Hematopoietic multipotent progenitor cell treated with erythropoietin and hydrocortisone succinate and interleukin-3 and kit ligand, for 17 days (in vitro differentiated cells): ENCODE measurements at places on chromosomes 2 and 18.

GRCh38 chr2:231713730-231714638 lies 5.7 kb downstream of the PTMA start:
- DNase-seq = peak; percentile 94

DNA sequence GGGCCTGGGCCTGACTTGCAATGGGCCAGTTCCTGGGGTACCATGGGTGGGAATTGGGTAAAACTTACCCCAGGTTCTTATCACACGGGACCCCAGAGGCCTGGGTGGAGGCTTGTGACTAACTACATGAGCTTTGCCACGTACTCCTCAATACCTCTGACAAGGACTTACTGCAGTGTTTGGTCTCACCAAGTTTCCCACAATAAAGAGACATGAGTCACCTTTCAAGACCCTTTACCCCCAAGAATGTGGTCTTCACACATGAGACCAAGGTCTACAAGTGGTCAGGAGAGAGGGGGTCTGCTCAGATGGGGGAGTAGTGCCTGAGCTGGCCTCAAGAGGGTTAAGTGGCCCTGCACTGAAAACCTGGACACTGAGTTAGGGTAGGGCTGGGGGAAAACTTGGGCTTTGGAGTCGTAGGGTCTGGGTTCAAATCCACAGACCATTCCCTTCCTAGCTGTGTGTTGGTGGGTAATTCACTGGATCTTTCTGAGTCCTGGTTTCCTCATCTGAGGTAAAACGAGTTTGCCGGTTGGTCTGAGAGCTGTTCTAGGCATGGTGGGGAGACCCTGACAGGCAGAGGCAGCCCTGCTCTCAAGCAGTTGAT lies 2.0 kb upstream of the GNLY start:
- no peak for DNase-seq

DNA sequence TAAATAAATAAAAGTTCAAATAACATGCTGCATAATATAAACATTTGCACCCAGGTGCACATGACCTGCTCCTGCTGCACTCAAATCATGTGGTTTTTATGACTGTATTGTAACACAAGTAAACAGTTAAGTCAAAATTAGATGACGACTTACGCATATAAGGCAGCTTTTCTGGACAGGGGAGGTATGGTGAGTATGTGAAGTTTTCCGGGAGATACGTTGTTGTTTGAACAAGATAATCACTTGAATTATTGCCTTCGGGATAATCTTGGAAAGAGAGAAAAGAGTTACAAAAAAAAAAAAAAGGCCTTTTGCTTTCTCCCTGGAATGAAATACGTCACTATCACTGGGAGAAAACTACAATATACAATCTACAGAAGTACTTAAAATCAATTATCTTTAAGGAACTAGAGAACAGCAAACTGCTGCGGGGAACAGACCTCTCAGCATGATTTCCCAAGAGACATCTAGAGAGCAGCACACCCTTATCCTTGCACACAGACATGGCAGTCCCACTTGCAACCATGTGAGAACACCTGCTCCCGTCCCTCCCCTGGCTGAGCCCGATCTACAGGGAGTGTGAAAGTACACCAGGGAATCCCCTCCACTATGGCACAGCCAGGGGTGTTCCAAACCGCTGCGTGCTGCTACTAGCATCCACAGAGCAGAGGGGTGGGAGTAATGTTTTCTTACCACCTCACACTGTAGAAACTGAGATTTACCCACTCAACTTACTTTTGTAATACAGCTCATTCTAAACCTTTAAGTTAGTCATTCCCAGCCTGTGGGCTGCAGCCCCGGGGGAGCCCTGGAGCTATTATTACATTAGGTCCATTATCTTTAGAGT lies 26.3 kb downstream of the B4GALT6 start:
- DNase-seq = no peak

GRCh38 chr2:121355488-121355887 lies 70.5 kb upstream of the TFCP2L1 start:
- DNase-seq = no peak

GRCh38 chr2:203814661-203815540 lies 52.7 kb upstream of the CTLA4 start:
- no peak for DNase-seq

DNA sequence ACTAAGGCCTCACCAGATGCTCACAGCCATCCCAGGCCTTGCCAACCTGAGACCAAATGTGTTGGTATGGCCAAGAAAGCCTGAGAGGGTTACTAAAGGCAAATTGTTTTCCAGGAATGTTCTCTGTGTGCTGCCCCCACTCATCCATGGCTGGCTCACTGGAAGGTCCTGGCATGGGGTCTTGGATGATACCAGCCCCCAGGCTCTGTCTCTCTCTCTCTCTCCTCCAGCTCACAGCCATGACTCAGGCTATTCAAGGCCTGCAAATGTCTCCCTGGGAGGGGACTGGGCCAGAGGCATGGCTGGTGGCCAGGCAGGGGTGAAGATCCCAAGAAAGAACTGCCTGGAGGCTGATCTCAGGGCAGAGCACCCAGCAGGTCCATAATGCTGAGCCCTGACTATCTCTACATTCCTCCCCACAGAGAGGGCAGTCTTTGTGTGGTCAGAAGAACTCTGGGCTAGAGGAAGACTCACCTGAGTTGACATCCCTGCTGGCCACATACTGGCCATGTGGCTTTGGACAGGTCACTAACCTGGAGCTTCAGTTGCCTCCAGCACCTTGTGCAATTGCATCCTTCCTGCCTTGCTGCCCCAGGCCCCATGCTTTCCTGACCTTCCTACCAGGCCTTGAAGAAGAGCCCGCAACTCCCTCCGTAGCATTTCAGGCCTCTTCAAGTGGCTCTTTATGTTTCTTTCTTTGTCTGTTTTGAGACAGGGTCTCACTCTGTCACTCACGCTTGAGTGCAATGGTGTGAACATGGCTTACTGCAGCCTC lies 150.4 kb downstream of the ZFP36L2 start:
- DNase-seq = no peak

DNA sequence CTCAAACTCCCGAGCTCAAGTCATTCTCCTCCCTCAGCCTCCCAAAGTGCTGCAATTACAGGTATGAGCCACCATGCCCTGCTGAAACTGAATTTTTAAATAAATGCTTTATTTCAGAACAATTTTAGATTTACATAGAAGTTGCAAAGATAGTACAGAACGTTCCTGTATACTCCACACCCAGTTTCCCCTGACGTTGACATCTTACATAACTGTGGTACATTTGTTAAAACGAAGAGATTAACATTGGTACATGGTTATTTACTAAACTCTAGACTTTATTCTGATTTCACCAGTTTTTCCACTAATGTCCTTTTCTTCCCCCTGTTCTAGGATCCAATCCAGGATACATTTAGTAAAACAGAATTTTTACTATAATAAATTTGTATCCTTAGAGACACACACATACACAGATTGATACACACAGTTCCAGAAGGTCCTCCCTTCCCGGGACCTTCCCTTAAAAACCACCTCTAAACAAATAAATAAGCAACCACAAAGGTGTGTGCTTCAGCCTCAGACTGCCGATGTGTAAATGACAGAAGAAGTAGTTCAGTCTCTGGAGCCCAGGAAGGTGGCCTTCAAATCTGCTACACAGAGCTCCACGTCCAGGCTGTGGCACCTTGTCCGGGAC lies 6.9 kb downstream of the NEU2 start:
- DNase-seq = no peak

DNA sequence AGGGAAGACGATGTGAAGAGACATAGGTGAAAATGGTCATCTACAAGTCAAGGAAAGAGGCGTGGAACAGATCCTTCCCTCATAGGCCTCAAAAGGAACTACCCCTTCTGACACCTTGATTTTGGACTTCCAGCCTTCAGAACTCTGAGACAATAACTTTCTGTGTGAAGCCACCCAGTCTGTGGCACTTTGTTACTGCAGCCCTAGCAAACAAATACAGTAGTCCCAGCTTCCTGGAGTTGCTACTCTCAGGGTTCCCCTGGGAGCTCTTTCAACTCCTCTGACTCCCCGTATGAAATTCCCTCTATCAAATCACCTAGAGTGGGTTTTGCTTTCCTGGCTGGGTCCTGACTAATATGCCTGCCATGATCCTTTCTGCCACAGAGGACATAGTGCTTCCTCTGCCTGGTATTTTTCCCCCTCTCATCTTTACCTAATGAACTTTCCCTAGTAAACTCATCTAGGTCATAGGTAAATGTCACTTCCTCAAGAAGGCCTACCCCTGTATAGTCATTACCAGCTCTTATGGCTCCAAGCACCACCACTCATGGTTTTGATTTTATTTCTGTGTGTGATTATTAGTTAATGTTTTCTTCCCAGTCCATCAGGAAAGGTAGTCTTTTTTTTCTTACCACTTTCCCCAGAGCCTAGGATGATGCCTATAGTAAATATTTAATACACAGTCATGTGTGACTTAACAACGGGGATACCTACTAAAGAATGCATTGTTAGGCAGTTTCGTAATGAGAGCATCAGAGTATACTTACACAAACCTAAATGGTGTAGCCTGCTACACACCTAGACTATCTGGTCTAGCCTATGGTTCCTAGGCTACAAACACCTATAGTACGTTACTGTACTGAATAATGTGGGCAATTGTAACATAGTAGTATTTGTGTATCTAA lies 111.5 kb upstream of the LGALSL start:
- DNase-seq = no peak

GRCh38 chr2:33073018-33073417 lies 126.3 kb downstream of the LTBP1 start:
- no peak for DNase-seq

- no peak for DNase-seq
Measured at GRCh38 chr2:234454433-234454832, 42.4 kb downstream of the ARL4C start.

DNA sequence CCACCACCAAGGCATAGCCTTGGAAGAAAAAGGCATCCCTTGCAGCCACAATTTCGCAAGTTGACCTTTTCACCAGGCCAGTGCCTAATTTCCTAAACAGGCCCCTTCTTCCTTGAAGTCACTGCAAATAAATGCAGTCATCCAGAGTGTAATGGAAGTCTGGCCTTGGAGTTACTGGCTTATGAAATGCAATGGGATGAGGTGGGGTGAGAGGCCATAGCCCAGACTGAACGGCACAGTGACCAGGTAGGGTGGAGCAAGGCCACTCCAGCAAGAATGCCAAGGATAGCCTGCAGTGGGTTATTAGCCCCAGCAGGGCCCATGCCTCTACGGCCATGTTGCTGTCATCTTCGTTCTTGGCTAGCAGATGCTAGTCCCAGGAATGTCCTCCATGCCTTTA lies 68.4 kb downstream of the BCL11A start:
- DNase-seq = no peak

- DNase-seq = no peak
Measured at GRCh38 chr18:42409005-42409404, 454.0 kb downstream of the PIK3C3 start.

DNA sequence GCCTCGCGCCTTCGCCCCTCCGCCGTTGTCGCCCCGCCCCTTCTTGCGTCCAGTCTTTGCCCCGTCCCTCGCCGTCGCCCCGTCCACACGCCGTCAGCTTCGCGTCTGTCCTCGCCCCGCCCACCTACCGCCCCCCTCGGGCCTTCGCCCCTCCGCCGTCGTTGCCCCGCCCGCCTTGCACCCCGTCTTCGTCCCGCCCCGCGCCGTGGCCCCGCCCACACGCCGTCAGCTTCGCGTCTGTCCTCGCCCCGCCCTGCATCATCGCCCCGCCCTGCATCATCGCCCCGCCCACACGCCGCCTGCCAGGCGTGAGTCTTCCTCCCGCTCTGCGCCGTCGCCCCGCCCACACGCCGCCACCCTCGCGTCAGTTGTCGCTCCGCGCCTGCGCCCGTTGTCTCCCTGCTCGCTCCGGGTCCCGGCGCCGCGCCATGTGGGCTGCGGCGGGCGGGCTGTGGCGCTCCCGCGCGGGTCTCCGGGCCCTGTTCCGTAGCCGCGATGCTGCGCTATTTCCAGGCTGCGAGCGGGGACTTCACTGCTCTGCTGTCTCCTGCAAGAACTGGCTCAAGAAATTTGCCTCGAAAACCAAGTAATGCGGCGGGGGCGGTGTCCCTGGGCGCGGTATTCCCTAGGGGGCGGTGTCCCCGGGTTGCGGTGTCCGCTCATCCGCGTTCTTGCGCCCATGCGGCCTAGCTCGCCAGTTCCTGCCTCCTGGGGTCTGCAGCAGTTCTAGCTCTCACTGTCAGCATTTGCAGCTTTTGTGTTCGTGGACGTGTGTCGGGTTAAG lies at the start of gene RBFA:
Gene RBFA (plus strand): TSS at position 367 of the 784 bp plus-strand sequence. CDS start 62 bp downstream, at position 429.
- DNase-seq = peak; percentile 97

- DNase-seq = no peak
Measured at GRCh38 chr2:3956892-3957291, 253.5 kb downstream of the DCDC2C start.

DNA sequence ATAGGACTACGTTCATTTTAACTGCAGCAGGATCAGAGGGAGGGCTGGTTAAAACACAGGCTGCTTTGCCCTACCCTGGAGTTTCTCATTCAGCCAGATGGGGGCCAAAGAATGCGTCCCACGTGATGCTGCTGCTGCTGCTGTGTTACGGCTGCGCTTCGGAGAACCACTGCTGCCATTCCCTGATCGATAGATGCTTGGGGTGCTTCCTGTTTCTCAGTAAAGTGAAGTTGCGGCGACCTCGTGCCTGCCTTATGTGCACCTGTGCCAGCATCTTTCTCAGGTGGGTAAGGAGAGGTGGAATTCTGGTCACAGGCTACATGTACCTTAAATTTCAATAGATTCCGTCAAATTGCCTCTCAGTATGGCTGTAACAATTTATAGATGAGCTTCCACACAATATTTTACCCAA lies 24.7 kb upstream of the TOGARAM2 start:
- no peak for DNase-seq

GRCh38 chr18:51754566-51754965 lies 557.1 kb upstream of the MEX3C start:
- no peak for DNase-seq

DNA sequence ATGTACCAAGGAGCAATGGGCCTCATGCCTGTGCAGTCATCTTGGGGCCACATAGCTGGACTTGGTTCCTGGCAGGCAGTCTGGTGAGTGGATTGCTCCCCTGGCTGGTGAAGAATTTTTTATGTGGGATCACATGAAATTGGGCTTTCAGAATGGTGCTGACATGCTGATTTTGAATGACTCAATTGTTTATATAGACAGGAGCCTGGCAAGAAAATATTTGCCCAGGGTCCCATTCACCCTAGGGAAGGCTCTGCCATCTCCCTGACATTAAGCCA lies 266.9 kb downstream of the DYSF start:
- no peak for DNase-seq

- DNase-seq = no peak
Measured at GRCh38 chr18:13917401-13917800, 2.1 kb upstream of the MC2R start.
